ENCODE measurements at places on chromosomes 12 and 14. TPM values are rescaled to one million over a fixed set of nuclear protein-coding genes. Genes with fewer than 3 reads are reported as not detected.

ART4 gene
- 23.8 TPM for total RNA-seq

CHPT1 gene
- total RNA-seq: 11.8 TPM

ACIN1 gene
- total RNA-seq: 102 TPM

NGB gene
- total RNA-seq: not detected

FAM186B gene
- total RNA-seq: 0.65 TPM

FGF23 gene
- not detected for total RNA-seq

CIROP gene
- total RNA-seq: not detected

PLEK2 gene
- 2.9 TPM for total RNA-seq

CAPRIN2 gene
- 29.7 TPM for total RNA-seq

CKB gene
- 1.9 TPM for total RNA-seq

TSPAN8 gene
- not detected for total RNA-seq
